ENCODE measurements at places on chromosomes 4 and X. TPM values are rescaled to one million over a fixed set of nuclear protein-coding genes. Genes with fewer than 3 reads are reported as not detected.

GRCh38 chrX:154452823-154453222, 5.3 kb upstream of the PLXNA3 start:
- DNase-seq = no peak

DNA sequence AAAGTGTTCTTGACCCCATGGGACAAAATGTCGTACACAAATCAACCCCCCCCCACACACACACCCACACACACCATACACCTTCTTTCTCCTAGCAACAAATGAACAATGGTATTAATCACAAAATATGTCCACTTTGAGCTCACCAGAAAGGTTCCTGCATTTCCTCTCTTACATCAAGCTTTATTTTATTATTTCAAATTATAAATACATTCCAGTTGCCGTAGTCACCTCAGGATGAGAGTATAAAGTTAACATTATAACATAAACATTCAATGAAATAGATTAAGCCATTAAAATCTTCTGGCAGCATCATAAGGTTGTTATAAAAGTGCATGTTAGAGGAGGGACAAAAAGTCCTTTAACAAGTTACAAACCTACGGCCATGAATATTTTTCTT, 7.3 kb downstream of the XK start:
- no peak for DNase-seq

DNA sequence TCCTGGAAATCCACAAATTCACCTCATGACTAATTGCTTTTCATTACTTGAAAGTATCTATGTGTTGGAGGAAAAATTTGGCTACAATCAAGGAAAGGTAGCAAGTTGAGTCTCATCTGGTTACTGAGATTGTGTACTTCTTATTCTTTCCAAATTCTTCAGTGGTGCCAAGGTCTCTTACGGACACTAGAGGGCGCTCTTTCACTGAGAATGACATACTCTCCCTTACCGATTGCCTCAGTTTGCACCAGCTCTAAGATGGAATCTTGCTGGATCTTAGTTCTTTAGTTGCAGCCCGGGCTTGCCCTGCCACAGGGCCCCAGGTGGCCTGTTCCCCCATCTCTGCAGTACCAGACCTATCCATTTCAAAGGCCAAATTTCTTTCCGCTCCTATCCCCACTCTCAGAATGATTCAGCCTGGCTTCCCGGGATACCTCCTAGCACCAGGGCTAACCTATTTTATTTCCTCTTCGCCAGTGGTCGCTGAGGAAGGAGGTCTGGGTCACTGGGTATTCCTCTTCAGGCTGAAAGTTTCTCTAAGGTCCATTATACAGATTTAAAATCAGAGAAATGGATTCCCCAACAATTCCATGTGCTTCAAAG, 24.6 kb upstream of the GPR50 start:
- no peak for DNase-seq

Gene TCEAL4
- total RNA-seq = 96.4 TPM

Gene KIF4A
- total RNA-seq = 5.9 TPM

Gene QRFPR
- not detected for total RNA-seq

Gene ZNF81
- 9.6 TPM for total RNA-seq

Gene ENPEP
- 0.94 TPM for total RNA-seq
